ENCODE measurements at places on chromosomes 16 and 17.

DNA sequence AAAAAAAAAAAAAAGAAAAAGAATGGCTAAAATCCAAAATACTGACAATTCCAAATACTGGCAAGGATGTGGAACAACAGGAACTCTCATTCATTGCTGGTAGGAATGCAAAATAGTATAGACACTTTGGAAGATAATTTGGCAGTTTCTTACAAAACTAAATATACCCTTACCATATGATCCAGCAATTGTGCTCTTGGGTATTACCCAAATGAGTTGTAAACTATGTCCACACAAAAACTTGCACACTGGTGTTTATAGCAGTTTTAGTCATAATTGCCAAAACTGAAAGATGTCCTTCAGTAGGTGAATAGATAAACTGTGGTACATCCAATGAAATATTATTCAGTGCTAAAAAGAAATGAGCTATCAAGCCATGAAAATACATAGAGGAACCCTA lies 8.5 kb upstream of the MEIOC start:
- DNase-seq = no peak

DNA sequence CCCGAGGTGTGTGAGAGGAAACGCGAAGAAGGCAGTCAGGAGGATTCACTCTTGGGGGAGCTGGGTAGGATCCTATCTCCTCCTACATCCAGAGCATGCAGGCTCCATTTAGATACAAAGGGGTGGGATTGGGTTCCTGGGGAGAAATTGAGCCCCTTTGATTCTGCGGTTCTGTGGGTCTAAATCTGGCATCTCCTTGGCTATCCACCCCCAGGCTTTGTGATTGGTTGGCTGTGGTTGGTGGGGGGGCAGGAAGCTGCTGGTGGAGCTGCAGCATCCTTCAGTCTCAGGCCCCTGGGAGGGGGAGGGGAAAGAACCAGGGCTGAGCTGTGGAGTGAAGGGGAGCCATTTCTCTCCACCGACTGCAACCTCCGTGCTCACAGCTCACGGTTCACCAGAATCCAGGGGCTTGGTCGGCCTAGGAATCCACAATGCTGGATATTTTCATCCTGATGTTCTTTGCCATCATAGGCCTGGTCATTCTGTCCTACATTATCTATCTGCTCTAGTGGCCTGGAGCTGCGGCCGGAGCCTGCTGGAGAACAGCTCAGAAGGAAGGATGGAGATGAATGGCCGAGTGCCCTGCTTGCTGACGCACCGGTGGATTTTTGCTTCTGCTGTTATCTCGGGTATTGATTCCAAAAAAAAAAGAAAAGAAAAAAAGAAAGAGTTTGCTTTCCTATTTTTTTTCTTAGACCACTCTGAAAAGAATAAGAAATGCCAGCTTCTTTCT lies at the start of gene LASP1NB:
Gene LASP1NB, plus strand, starts transcription at position 352 of the 733 bp plus-strand sequence.
- DNase-seq = peak; percentile 20

- DNase-seq = no peak
Observed at GRCh38 chr16:11091021-11091785, 146.8 kb downstream of the CLEC16A start.

- DNase-seq = no peak
Observed at GRCh38 chr17:54694287-54694887, 206.3 kb upstream of the TOM1L1 start.

- no peak for DNase-seq
Observed at GRCh38 chr16:88761830-88762229, 23.2 kb downstream of the PIEZO1 start.

DNA sequence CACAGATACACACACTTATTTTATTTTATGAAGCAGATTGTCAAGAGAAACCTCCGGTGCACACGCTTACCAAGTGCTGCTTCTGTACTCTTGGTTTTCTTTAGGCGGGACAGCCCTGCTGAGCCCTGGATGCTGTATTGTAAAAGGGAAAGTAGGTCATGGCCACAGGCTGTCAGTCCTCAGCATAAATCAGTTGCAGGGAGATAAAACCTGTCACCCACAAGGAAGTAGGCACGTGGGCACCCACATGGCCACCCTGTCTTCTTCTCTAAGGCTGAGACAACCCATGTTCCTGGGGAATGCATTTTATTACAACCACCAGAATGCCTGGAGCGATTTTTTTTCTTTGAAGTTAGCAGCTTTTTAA lies 59.3 kb downstream of the ASIC2 start:
- no peak for DNase-seq

GRCh38 chr17:81959362-81960129 lies 1.4 kb downstream of the NOTUM start:
- DNase-seq = peak; percentile 74

- no peak for DNase-seq
Observed at GRCh38 chr17:50853015-50853615, 13.0 kb downstream of the TOB1 start.

DNA sequence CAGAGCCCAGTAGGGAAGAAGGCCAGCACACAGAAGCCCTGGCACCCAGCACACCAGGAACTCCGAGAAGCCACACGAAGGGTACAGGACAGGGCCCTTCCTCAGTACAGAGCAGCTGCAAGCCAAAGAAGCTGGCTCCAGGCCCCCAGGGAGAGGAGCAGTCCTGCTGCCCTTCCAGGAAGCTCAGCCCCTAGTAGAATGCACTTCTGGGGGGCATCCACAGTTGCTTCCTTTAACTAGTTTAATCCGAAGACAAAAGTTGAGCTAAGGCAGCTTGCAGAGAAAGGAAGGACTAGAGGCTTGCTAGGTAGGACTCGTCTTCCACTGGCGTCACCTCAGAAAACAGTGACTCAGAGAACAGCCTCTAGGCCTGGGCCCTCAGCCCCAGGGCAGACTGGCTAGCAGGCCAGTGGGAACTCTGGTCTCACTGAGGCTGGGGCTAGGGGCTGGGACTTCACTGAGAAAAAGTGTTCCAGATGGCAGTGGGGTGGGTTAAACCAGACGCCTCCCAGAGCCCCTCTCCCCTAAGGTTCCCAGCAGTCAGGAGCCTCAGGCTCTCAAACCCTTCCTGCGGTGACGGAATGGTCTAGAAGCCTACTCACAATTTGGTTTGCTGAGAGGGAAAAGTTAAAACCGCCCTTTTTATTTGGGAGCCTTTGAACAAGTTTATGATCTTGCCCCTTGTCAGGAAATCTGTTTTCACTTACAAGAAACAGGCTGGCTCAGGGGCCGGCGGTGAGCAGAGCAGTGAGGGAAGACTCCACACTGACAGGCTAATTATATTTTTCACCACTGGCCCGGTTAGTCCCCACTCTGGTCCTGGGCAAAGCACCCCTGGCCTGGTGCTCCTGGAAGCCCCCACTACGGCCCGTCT lies 41.4 kb downstream of the ACTG1 start:
- no peak for DNase-seq

GRCh38 chr16:12265108-12265507 lies 288.6 kb downstream of the SNX29 start:
- no peak for DNase-seq

- DNase-seq = no peak
Observed at GRCh38 chr16:85394456-85395206, 218.5 kb upstream of the GSE1 start.

GRCh38 chr16:68915589-68915988 lies 72.3 kb downstream of the TANGO6 start:
- no peak for DNase-seq

DNA sequence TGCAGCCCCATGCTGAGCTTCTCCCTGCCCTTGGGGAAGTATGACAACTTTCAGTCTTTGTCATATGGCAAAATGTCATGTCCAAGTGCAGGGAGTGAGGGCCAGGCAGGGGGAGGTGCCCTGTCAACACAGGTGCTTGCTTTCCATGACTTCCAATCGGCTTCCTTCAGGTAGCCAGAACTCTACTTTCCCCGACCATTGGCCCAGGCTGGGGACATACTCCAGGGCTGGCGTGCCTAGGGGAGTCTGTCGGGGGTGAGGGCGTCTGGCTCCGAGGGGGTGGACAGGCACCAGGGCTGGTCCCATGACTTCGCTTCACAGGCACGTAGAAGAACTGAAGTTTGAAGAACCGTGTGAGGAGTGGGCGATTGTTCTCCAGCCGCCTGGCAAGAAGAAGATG lies 19.8 kb upstream of the PIK3R6 start:
- no peak for DNase-seq

DNA sequence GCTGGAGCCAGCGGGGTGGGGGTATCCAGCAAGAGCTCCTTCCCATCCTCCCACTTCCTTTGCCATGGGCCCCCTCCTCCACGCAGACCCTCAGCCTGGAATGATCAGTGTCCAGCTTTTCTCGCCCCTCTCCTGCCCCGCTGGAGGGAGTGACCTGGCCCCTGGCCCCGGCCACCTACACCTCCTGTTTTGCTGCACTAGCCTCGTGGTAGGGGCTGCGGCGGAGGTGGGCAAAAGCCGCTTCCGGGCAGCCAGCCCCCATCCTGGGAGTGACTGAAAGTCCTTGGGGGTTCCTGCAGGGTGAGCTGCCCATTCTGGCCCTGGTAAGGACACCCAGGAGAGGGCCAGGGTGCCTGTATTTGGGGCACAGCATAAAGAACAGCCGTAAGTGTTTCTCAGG lies 295.7 kb downstream of the SEC14L1 start:
- no peak for DNase-seq

DNA sequence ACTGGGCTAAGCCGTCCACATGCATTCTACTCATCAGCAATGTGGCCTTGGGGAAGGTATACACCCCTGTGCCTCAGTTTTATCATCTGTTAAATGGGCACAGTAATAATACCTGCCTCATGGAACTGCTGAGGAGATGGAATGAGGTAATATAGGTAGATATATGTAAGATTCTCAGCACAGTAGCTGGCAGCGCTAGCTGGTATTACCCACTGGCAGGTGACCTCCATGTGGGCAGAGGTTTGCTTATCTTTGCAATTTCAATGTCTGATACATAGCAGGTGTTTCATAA lies 1.2 kb upstream of the SGCA start:
- DNase-seq = no peak

DNA sequence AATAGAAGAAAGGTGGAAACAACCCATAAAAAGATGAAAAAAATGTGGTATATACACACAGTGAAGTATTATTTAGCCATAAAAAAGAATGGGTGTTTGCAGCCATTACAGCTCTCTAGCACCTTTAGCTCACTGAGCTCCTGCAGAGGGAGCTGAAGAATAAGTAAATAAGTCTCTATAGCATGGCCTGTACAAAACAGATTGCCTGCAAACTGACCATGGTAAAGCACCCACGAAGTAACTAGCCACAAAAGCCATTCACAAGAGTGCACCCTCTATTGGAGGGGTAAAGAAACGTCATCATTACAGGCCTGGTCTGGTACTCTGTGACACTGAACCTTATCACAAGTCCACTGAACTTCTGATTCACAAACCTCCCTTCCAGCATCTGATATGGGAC lies 76.3 kb downstream of the USP32 start:
- no peak for DNase-seq

GRCh38 chr16:74768239-74768638 lies 6.4 kb downstream of the FA2H start:
- no peak for DNase-seq

GRCh38 chr17:29469276-29469675 lies 79.1 kb downstream of the TAOK1 start:
- DNase-seq = no peak

- peak; percentile 25 for DNase-seq
Observed at GRCh38 chr16:27374804-27375425, 27.1 kb upstream of the IL21R start.

- no peak for DNase-seq
Observed at GRCh38 chr16:57518922-57519321, 17.4 kb downstream of the CCDC102A start.

DNA sequence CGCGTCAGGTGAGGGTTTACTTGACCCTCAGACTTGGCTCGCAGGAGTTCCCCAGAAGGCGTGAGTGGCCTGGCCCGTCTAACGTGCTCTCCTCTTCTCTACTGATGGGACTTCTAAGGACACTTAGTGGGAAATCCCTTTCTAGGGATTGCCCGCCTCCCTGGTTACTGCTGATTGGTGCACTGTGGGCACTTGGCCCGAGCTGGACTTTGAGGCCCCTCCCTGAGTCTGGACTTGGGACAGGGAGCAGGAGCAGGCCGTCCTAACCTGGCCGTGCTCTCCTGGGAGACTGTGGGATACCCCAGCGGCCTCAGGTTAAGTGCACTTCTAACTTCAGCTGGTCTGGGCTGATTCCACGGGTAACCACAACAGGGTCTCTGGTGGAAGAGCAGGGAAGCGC lies 14.7 kb downstream of the IFT140 start:
- DNase-seq = no peak

- no peak for DNase-seq
Observed at GRCh38 chr16:56838622-56839337, 26.2 kb upstream of the SLC12A3 start.

DNA sequence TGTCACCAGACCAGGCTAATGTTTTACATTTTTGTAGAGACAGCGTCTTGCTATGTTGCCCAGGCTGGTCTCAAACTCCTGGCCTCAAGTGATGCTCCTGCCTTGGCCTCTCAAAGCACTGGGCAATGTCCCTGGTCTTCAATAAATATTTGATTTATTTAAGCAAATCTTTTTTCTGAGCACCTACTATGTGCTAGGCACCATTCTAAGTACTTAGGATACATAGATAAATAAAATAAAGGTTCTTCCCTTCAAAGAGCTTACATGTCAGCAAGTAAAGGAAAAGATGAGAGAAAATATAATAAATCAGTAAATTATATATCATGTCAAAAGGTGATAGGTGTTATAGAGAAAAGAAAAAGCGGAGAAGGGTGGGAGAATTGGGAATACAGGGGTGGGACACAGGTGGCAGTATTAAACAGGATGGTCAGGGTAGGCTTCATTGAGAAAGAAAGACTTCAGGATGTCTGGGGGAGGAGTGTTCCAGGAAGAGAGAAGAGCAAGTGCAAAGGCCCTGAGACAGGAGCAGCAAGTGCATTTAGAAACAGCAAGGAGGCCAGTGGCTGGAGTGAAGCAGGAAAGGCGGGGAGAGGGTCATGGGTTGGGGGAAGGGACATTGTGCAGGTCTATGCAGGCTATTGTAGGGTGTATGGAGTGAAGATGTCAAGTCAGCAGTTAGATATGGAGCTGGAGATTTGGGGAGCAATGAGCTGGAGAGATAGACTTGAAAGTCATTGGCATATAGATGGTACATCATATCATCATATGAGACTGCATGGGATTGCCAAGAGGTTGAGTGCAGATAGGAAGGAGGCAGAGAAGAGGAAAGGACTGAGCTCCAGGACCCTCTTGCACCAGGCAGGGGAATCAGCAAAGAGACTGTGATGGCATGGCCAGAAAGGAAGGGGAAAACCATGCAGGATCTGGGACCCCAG lies 11.3 kb downstream of the ABCC3 start:
- no peak for DNase-seq

DNA sequence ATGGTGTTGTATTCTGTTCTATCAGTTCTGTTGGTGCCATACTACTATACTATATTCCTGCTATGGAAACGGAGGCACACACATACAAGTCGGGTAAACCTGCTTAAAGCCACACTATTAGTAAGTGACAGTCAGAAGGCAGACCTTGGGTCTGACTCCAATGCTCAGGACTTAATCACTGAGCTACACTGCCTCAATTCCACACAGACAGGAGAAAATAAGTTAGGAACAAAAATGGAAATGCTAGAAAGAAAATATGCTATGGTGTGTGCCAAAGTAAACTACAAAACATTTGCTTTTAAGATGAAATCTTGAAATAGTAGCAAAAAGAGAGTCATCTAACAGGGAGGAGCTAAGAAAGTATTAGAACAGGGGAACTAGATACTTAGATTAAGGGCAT lies 48.1 kb downstream of the MYO1D start:
- no peak for DNase-seq

Measured in stimulated activated naive CD4-positive, alpha-beta T cell (primary cell).